Trophoblast cell (in vitro differentiated cells and primary cell): ENCODE measurements at places on chromosomes 6 and 20.

- no peak for DNase-seq
Measured at GRCh38 chr6:135314543-135314942, 133.4 kb downstream of the MYB start.

GRCh38 chr6:41404182-41404845, 68.9 kb downstream of the NCR2 start:
- DNase-seq: no peak

GRCh38 chr6:146859795-146860495, 261.2 kb downstream of the ADGB start:
- DNase-seq: no peak

DNA sequence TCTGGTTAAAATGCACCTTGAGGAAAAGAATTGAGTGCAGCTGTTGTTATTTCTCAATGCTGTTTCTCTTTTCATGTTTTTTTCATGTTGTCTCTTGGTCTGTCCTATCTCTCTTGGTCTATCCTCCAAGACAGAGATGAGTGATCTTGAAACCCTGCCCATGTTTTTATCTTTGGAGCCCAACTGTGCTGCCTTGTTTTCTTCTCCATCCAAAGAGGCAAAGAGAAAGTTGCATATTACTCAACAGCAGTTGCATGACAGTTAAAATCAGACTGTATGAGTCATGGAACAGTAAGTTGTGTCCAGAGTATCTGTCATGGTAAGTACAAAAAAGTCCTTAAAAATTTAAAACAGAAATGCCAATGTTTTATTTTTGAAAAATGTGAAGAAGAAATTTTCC, 26.2 kb downstream of the BCAS1 start:
- peak; percentile 56 for DNase-seq

- no peak for DNase-seq
Measured at GRCh38 chr20:62494537-62494936, 18.7 kb upstream of the GATA5 start.

- DNase-seq: no peak
Measured at GRCh38 chr6:11532097-11532496, 5.5 kb upstream of the TMEM170B start.

DNA sequence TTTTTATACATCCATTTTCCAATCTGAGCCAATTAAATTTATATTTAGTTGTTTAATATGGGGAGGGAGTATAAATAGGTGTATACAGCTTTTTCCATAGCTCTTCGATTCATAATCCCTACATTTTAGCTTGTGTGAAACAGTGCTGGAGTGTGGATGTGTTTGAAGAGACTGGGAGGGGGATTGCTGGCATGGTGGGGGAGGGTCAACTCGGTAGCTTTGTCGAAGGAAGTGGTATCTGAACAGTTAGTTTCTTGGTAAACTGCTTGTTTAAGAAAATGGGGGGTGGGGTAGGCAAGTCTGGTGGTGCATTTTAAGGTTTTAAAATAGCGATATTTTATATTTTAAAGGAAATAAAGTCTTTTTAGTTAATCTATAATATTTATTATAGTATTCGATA, 1.4 kb upstream of the LIN28B start:
- no peak for DNase-seq

- no peak for DNase-seq
Measured at GRCh38 chr20:52748990-52749389, 223.2 kb upstream of the TSHZ2 start.

DNA sequence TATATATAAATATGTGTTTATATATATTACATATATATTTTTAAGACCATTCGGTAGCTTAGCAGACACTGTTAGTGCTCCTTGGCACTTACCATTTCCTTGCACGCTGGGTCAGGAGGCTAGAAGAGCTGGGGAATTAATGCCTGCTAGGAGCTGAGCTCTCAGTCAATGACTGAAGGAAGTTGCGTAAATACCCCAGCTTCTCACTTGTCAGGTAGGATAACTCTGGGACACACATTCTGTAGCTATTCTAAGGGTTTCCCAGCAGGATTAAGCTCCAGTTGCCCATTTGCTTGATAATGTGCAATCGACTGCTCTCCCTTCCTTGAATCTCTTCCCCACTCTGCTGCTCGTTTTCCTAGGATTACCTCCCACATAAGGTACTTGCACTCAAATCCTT, 15.7 kb upstream of the DNAAF9 start:
- DNase-seq: no peak

DNA sequence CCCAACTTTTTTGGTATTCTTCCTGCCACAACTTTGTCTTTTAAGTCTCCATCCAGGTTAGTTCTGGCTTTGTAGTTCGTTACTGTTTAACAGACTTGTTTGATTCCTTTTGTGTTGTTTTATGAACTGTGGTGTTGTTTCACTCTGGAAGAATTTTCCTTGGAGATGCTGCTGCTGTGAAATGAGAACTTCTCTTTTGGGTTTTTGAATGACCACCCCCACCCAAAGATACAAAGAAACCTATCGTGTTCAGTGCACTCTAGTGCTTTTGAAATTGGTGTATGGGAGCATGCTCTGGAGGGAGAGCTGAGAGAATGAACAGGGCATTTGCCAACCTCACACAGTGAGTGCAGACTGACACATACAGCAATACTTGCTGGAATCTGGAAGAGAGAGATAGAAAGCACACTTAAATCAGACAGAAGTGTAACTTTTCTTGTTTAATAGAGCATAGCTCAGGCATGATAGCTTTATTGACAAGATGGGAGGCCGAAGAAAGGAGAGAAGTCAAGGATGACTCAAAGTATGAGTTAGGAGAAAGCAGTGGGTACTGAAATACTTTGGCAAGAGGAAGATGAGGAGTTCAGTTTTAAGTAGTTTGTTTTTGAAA, 293.1 kb downstream of the SOX4 start:
- no peak for DNase-seq

GRCh38 chr6:101847690-101848089, 454.2 kb downstream of the GRIK2 start:
- DNase-seq: no peak

DNA sequence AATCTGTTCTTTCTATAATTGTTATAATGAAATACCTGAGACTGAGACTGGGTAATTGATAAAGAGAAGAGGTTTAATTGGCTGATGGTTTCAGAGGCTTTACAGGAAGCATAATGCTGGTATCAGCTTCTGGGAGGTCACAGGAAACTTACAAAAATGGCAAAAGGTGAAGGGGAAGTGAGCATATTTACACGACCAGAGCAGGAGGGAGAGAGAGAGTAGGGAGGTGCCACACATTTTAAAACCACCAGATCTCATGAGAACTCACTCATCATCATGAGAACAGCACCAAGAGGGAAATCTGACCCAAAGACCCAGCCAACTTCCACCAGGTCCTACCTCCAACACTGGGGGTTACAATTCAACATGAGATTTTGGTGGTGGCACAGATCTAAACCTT, 2.6 kb upstream of the SIRPB1 start:
- peak; percentile 0 for DNase-seq

- DNase-seq: peak; percentile 24
Measured at GRCh38 chr6:2630359-2630758, 120.4 kb downstream of the MYLK4 start.

DNA sequence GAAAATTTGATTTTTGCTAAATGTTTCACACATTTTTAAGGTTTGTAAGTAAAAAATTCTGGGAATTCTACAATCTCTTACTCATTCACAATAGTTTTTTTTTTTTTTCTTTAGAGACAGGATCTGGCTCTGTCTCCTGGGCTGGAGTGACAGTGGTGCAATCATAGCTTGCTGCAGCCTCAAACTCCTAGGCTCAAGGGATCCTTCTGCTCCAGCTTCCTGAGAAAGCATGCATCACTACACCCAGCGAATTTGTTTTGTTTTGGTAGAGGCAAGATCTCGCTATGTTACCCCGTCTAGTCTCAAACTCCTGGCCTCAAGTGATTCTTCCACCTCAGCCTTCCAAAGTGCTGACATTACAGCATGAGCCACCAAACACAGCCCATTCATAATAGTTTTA, 232.8 kb downstream of the GJA1 start:
- DNase-seq: peak; percentile 83

- no peak for DNase-seq
Measured at GRCh38 chr6:134816300-134816699, 133.6 kb downstream of the ALDH8A1 start.

DNA sequence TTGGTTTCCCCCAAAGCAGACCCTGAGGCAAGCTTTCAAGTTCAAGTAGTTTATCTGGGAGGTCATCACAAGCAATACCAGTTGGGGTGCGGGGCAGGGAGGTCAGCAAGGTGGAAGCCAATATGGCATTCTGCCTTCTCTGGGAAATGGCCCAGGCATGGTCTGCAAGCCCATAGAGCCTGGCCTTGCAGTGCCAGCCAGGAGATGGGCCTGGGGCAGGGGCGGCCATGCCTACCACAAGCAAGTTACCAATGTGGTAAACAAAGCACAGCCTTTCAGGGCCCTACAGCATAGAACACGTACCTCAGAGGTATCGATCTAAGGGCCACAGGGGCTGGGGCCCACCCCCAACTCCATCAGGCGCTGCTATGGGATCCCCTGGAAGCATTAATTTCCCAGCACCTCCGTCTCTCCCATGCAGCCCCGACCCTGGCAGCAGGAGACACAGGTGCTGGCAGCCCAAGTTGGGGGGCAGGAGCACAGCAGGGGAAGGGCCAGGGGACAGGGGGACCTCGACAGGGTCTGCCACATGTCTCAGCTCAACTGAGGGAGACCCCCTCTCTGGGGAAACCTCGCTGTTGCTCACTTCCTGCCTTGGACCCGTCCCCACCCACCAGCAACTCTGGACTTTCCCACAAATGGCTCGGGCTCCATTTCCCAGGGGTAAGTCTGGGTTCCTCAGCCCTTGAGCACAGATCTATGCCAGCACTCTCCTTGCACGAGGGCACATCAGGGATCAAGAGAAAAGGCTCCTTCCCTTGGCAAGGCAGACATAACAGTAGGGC, 369.0 kb downstream of the PREX1 start:
- DNase-seq: no peak

DNA sequence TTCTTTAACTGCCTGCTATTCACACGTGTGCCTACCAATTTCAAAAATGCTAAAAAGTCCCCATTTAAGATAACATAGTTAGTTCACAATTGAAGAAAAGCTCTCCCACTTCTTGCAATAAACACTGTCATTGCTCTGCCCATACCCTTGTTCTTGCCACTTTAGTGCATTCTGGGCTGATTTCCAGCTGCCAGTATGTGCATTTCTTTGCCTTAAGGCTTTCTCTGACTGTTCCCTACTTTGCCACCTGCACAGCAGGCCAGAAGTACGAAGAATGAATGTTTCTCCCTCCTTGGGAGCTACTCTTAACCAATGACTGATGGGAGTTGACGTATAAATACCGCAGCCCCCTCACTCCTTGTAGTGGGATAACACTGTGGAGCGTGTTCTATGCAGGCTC, 16.0 kb upstream of the ATRN start:
- no peak for DNase-seq

DNA sequence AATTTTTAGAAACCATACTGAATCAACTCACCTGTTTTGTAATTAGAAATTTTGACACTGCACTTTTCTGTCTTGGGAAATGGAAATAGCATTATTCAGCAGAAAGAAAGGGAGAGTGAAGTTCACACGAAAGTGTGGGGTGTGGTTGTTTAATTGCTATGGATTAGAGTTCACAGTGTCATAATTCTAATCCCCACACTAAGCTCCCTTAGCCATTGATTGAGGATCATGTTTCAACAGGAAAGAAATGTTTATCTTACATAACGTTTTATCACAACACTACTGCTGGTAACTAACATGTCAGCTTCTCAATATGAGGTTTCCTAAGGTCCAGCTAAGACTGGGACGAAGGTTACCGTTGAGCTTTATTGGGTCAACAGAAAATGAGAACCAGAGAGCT, 31.4 kb upstream of the GSTA5 start:
- no peak for DNase-seq

GRCh38 chr6:24057030-24057429, 69.0 kb upstream of the NRSN1 start:
- no peak for DNase-seq

DNA sequence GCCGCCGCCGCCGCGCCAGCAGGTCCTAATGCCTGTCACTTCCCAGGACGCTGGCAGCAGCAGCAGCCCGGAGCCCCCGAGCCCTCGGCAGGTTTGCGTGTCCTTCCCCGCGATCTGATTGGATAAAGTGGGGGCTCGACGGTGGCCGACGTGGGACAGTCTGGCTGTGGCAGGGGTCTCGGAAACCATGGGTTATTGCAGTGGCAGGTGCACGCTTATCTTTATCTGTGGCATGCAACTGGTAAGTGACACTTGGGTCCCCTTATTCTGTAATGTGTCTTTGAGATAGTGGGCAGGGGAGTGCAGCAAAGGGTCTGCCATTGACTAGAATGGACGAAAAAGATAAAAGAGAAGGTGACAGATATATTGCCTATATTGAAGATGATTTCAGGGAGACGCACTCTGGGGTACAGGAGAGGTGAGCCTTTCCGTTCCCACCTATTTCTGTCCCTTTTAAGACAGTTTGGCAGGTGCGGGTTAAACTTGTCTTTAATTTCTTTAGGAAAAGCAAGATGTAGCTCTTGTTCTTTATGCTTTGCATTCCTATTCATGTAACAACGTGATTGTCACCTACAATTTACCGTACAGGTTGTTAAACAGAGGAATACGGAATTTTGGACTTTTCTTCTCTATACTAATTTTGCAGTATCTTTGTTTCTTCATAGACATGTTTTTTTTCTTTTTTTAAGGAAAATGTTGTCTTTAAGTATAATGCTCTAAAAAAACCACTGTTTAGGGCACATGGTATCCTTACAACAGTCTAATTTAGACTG, 535 bp downstream of the NKAIN2 start:
- no peak for DNase-seq

DNA sequence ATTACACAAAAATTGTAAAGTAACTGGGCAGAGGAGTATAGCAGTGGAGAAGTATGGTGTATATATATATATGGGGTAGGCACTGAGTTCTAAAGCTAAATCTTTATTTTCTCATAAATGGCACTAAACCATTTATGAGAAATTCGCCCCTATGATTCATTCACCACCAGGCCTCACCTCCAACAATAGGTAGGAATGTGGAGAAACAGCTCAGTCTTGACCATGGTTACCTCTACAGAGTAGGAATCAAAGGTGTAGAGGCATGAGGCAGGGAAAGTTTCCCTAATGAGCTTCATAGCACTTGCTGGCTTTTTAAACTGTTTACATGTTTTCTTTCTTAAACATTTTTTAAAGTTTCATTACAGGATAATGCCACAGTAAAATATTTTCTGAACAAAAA, 36.9 kb upstream of the SUMO4 start:
- DNase-seq: peak; percentile 76

DNA sequence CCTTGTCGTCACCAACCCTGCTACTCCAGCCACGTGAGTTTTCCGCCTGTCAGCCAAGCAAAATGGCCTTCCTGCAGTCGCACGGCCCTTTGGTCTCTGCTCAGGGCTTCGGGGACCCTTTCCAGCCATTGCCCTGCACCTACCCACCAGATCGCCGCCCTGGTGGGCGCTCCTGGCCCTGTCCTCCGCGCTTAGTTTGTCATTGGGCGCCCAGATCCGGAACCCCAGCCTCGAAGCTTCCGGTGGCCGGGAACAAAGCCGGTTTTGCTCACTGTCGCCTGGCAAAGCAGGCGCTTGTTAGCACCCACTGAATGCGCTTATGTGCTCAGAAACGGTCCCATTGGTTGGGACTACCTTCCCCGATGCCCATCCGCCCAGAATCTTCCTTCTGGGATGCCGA, 536 bp downstream of the ZFP57 start:
- DNase-seq: no peak

GRCh38 chr6:36682328-36683144, 4.0 kb downstream of the CDKN1A start:
- peak; percentile 88 for DNase-seq

GRCh38 chr6:26323525-26324294, 41.3 kb upstream of the BTN3A2 start:
- peak; percentile 36 for DNase-seq
